H7 (cell line): ENCODE measurements at places on chromosomes 5 and 9.
A peak's percentile ranks its signal among the peaks of the same experiment; 100 is the strongest.

DNA sequence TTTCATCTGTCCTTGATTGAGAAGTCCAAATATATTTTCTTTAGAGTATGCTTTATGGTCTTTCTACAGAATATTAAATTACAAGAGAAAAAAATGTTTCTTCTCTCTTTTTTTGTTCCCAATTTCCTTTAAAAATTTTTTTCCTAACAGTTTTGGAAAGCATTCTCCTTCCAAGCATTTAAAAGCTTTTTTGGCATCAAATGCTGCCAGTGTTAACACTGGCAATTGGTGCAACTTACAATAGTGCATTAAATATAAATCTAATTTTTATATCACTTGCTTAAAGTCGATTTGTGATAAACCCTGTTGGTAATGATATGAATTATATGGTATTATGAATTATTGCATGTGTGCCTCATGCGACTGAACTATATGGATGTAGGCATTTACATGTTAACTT lies 165.9 kb upstream of the ELL2 start:
- DNase-seq = no peak

GRCh38 chr5:148063861-148064260 lies at the start of gene SPINK5:
SPINK5 (plus strand) TSS chr5:148063980; CDS start chr5:148064045, 65 bp downstream.
- no peak for DNase-seq

DNA sequence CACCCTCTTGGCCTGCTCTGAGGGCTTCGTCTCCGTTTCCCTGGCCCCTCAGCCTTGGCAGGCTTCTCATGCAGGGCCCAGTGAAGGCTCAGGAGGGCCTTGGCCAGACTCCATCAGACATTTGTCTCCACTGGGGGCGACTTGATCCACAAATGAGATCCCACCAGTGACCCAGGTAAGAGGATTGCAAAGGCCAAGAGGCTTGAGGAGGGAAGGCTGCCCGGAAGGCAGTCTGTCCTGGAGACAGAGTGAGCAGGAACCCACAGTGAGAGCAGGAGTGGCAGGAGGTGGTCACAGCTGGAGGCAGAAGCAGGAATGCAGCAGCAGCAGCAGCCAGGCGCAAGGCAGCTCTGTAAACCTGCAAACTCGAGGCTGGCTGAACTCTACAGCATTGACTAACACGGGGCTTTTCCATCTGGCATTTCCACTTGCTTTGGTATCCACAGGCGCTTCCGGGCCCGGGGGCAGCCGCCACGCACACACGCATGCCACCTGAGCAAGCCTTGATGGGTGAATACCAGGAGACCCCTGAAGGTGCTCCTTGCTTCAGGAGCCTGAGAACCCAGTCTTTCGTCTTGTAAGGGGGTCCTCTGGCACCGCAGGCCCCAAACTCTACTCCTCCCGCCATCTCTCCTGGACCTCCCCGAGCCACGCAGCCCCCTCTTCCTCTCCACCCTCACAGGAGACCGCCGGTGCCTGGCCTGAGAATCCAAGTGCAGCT lies 14.7 kb downstream of the MGAT1 start:
- peak; percentile 72 for DNase-seq

DNA sequence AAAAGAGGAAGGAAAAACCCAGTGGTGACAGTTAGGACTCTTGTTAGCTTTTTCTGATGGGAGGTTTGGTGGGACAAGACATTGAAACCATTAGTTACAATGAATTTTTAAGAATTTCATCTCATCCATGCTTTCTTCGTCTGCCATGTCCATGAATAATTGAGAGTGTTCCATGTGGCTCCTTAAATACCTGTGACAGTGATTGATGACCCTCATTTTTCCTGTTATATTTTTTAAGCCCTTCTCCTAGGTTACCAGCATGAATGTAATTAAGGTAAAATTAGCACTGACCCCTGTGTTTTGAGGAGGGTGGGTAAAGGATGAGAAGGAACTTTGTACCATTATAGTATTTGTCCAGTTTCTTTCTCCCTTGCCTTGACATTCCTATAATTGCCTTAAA lies 23.5 kb upstream of the PHF2 start:
- no peak for DNase-seq

GRCh38 chr9:136901516-136902258 lies 15.4 kb downstream of the TRAF2 start:
- DNase-seq = peak; percentile 71

GRCh38 chr9:34375901-34376595 lies 650 bp downstream of the MYORG start:
- peak; percentile 83 for DNase-seq

DNA sequence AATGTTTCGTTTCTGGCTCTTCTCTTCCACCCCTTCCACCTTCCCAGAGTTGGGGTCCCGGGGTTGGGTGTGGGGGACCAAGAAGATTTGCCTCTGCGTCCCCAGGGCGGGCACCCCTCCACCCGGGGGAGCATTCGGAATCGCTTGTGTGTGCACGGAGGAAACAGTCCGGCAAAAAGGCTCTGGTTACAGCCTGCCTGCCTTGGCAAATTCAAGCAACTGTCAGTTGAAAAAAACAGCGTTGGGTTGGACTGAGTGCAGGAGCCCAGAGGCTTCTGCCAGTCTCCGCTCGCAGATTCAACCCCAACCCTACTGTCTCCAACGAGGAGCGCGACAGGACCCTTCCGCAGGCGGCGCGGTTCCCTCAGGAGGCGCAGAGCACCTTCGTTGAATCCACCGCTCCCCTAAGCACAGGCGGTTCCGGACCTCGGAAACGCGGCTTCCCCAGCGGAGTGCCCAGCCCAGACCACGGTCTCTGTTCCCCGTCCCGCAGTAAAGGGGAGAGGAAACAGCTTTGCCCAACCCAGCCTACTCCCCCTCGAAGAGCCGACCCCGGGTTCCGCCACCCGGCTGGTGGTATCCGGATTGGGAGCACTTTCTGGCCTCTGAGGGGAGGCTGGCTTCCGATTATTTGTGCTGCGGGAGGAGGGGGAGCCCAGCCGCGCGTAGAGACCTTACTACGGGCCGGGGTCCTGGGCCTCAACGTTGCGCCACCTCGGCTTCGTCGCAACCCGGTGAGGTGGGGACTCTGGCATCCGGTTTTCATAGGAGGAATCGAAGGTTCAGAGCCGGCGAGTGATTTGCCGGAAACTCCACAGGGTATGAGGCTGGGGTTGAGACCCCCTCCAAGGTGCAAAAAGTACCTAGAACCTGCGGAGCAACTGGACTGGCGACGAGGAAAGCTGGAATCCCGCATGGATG lies 9.6 kb downstream of the LHX6 start:
- peak; percentile 79 for DNase-seq

DNA sequence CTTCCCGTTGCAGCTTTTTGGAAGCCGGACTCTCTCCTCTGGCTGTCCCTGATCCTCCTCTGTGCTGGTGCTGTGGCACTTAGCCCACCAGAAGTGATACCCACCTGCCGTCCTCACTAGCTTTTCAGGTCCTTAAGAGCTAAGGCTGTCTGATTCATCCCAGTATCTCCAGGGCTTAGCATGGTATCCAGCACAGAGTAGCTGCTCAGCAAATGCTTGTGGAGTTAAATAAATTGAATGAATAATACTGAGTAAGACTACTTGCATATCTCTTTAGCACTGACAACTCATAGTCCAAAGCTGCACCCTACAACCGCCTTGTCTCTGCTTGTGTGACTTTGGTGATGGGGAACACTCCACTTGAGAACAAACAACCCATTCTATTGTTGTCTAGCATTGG lies 7.7 kb upstream of the XPA start:
- DNase-seq = no peak

DNA sequence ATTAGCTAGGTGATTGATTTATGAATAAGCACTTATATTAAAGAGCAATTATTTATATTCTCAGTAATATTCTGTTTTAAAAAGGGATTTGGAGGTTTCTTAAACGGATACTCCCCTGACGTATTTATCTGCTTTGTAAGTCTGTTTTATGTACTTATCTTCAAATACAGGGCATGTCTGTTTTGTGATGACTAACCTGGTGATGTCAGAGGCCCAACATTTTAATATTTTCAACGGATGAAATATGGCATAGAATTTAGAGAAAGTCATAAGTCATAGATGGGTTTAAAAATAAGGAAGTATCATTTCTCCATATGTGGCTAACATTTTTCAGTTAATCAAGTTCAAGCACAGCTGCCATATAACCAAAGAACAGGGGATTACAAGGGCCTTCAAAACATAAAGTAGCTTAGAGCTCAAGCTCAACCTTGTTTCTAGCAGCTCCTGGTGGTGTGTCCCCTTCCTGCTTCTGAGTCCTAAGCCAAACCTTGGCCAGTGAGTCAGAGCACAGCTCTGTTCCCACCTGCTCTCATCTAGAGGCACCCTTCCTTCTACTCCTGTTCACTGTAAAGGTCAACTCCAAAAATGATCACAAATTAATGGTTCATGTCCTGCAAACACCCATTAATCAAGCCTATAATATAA lies 131.4 kb downstream of the OXCT1 start:
- DNase-seq = no peak

- DNase-seq = peak; percentile 19
Observed at GRCh38 chr9:114034196-114034595, 43.9 kb downstream of the AMBP start.

DNA sequence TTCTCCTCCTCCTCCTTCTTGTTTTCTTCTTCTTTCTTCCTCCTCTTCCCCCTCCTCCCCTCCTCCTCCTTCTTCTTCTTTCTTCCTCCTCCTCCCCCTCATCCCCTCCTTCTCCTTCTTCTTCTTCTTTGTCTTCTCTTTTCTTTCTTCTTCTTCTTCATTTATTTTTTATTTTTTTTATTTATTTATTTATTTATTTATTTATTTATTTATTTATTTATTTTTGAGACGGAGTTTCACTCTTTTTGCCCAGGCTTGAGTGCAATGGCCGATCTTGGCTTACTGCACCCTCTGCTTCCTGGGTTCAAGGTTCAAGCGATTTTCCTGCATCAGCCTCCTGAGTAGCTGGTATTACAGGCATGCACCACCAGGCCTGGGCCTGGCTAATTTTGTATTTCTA lies 1332.5 kb upstream of the CDH9 start:
- DNase-seq = no peak
